Smooth muscle cell of trachea (primary cell): ENCODE measurements at places on chromosomes 3 and 15. TPM values are rescaled to one million over a fixed set of nuclear protein-coding genes. Genes with fewer than 3 reads are reported as not detected.

The MUC20 gene
- under 0.01 and 0.50 TPM in 2 replicates for total RNA-seq

The UPK1B gene
- total RNA-seq: not detected in 2 replicates

The CCDC54 gene
- total RNA-seq: not detected in 2 replicates

The FBXL2 gene
- total RNA-seq: 20.2 and 25.2 TPM in 2 replicates

The TMEM212 gene
- total RNA-seq: not detected in 2 replicates

The CYP19A1 gene
- total RNA-seq: 5.1 and 8.3 TPM in 2 replicates

The RBP2 gene
- not detected in 2 replicates for total RNA-seq

The GOLGA8R gene
- total RNA-seq: 3.6 and 3.9 TPM in 2 replicates

The EXD1 gene
- under 0.01 TPM in 1 of 2 replicates, not detected in the other for total RNA-seq

The TNFAIP8L3 gene
- 37.4 and 47.5 TPM in 2 replicates for total RNA-seq

The RCN2 gene
- total RNA-seq: 39.7 and 83.2 TPM in 2 replicates

The CHMP2B gene
- 21.2 and 33.7 TPM in 2 replicates for total RNA-seq

The ITGA11 gene
- 3.1 and 8.6 TPM in 2 replicates for total RNA-seq

The FGD5 gene
- total RNA-seq: 1.7 and 1.8 TPM in 2 replicates

The ITIH1 gene
- not detected in 2 replicates for total RNA-seq

The B3GNT5 gene
- total RNA-seq: 5.8 and 6.5 TPM in 2 replicates

The TICRR gene
- total RNA-seq: 0.33 and 4.7 TPM in 2 replicates

The ZMYND10 gene
- total RNA-seq: 1.5 and 2.9 TPM in 2 replicates

The TMEM207 gene
- not detected in 2 replicates for total RNA-seq

The CIB1 gene
- total RNA-seq: 28.9 and 31.9 TPM in 2 replicates

The SLC15A2 gene
- total RNA-seq: under 0.01 and 0.50 TPM in 2 replicates

The CD86 gene
- not detected in 2 replicates for total RNA-seq

The DUOXA2 gene
- total RNA-seq: not detected in 2 replicates

The GOLGA8G gene
- not detected in 2 replicates for total RNA-seq

The TGM4 gene
- not detected in 2 replicates for total RNA-seq

The PAQR5 gene
- total RNA-seq: 5.8 and 7.9 TPM in 2 replicates

The CHRD gene
- total RNA-seq: 0.73 and 2.6 TPM in 2 replicates

The GHSR gene
- total RNA-seq: not detected in 2 replicates
